Activated T-helper 1 cell treated with anti-CD3 and anti-CD28 coated beads, Interleukin-2, amount 50 U/mL, for 16 hours (primary cell): ENCODE measurements at places on chromosomes 12 and 14.

- DNase-seq: no peak
Measured at GRCh38 chr14:73817020-73817655, 34.5 kb upstream of the PTGR2 start.

GRCh38 chr12:56151672-56152131 lies 685 bp upstream of the MYL6B start:
- DNase-seq: peak; percentile 34

DNA sequence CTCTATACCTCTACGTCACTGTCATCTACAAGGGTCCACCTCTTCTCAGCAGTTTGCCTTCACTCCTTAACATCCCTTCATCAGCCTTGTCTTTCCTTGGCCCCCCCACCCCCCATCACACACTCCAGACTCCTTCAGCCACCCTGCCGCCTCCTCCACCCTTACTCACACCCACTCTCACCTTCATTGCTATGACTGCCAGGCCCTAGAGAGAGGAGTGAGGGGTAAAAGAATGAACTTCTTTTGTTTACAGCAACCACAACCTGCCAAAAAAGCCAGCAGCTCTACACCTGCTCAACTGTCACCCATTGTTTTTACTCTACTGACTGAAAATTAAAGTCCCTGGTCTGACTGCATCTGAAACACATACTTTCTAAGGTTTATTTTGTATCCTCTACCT lies 112.8 kb downstream of the DUSP6 start:
- DNase-seq: no peak

DNA sequence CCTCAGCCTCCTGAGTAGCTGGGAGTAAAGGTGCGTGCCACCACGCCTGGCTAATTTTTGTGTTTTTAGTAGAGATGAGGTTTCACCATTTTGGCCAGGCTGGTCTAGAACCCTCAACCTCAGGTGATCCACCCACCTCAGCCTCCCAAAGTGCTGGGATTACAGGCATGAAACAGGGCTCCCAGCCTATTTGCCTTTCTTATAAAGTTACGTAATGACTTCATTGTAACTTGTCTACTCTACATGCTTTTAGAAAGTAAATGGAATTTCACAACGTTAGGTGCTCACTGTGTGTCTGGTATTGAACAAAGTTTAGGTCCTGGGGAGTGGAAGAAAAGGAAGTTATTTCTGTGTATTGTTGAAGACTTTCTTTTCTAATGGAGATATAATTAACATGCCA lies 12.5 kb downstream of the CFAP251 start:
- no peak for DNase-seq

DNA sequence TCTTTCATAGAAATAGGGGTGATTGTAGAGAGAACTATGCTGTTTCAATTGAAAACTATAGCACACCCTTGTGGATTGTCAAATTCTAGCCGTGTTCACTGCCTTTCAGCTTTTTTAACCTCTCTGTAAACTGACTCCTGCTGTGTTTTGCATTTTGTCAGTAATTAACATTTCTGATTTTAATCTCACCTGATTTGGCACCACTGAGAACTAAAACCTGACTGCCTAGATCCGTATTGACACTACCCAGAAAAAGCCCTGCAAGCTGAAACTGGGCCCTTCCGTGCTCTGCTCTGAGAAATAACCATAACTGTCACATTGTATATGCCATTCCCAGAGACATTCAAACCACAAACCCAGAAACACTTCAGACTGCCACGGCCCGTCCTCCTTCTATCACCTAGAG lies 26.6 kb upstream of the ETV6 start:
- DNase-seq: no peak

- no peak for DNase-seq
Measured at GRCh38 chr14:58749066-58749669, 111.4 kb downstream of the DACT1 start.

DNA sequence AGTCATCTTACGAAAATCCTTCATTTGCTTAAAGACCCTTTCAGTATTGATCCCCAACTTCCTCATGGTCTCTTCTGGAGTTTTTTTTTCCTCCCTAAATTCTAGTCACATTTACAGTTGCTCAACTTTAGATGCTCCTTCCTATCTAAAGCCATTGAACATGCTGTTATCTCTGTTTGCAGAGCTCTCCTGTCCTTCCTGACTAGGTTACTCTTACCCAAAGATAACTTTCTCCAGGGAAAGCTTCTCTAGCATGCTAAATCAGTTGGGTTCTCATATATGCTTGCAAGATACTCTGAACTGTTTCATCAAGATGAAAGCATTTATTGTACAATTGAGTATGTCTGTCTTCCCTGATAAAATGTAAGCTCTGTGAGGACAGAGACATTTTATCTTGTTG lies 1.8 kb upstream of the RAB21 start:
- DNase-seq: no peak

DNA sequence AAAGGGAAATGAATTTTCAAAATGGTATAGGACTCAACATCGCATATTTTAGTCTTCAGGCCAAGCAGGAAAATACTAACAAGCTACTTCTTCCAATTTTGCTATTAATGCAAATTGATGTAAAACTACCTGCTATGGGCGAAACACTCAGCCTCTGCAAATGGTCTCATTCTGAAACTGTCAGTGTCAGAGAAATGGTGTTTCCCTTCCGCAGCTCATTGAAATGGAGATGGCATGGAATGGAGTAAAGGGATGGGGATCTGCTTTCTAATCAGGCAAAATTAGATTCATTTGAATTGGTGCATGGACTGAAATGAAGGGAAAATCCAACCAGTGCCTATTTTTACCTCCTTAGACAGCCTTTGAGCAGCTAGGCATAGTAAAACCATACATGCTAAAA lies 80.4 kb upstream of the EEA1 start:
- no peak for DNase-seq

DNA sequence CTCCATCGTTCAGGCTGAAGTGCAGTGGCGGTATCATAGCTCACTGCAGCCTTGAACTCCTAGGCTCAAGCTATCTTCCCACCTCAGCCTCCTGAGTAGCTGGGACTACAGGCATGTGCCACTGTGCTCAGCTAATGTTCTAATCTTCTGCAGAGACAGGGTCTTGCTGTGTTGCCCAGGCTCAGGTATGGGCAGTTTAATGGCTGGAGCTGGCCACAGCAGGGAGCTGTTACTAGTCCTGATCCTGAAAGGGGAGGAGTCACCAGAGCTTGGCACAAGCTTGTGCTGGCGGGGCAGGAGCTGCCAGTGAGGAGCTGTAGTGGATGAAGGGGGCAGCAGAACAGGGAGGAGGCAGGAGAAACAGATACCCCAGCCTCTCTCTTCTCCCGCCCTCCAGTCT lies 10.6 kb downstream of the TMEM120B start:
- no peak for DNase-seq

DNA sequence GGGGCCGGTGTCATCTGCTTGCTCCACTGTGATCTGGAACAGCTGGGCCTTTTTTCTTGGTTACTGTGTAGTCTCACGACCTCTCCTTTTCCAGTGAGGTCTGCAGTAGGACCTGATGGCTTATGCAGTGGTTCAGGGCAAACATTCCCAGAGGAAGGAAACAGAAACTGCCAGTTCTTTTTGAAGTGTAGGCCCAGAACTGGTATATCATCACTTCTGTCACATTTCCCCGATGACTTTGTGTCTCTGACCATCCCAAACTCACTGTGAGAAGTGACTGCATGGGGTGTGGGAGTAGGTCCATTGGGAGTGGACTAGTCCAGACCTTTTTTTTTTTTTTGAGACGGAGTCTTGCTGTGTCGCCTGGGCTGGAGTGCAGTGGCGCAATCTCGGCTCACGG lies 38.4 kb downstream of the RCOR1 start:
- no peak for DNase-seq

GRCh38 chr12:89153341-89153740 lies 199.0 kb downstream of the DUSP6 start:
- no peak for DNase-seq

- DNase-seq: peak; percentile 78
Measured at GRCh38 chr14:105491366-105491973, 424 bp downstream of the TEDC1 start.

- DNase-seq: no peak
Measured at GRCh38 chr12:107992870-107993451, 136.1 kb upstream of the WSCD2 start.

DNA sequence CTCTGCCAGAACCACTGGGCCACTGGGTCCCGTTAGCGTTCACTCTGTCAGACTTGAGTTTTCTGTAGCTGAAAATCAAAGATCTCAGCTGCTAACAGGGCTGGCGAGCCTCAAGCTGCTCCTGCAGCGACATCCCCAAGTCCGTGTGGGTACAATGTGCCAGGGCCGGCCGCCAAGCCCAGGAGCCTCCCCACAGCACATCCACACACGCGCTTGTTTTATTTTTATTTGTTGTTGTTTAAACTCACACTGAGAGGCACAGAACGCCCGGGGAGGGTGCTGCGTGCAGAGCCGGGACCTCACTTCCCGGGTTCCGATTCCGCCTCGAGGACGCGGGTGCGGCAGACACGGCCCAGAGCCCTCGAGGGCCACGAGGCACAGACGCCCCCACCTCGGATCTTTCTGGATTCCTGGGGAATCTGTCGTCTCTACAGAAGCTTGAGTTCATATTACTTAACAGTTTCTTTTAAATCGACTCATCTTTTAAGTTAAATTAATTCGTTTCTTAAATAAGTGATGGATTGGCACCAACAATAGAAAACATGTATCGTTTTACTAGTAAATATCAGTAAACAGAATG lies 9.3 kb downstream of the GALNT9 start:
- DNase-seq: no peak

- DNase-seq: no peak
Measured at GRCh38 chr12:47973870-47974269, 10.5 kb downstream of the TMEM106C start.

- no peak for DNase-seq
Measured at GRCh38 chr12:38555620-38556591, 239.3 kb downstream of the ALG10B start.

- no peak for DNase-seq
Measured at GRCh38 chr14:103112400-103113243, 10.6 kb upstream of the TNFAIP2 start.

- no peak for DNase-seq
Measured at GRCh38 chr12:65823513-65824375, 539 bp upstream of the HMGA2 start.

DNA sequence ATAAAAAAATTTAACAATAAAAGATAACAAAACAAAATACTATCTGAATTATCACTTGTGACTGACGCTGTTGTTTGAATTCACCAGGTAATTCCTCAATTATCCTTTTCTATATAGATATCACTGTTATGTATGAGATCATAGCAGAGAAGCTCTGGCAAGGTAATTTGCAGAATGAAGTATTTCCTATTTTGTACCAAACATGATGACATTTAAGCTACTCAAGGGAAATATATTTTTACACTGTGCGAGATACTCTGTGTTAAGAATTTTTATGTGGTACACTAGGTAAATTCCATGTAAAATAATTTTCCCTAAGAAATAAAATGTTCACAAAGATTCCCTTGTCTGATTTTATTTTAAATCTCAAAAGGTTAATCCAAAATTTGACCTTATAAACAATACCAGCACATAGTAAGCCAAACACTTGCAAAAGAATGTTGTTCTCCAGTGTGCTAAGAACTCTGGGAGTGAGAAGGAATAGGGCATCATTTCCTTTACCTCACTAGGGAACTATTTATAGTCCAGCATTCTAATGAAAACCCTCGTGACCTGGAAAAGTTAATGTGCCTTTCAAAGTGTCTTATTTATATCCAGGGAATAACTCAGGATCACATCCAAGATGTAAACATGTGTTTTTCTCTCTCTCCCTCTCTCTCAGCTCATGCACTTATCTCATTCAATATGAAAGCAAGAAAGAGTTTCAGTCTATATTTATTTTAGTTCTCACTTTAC lies 115.2 kb upstream of the RAP1B start:
- DNase-seq: no peak

DNA sequence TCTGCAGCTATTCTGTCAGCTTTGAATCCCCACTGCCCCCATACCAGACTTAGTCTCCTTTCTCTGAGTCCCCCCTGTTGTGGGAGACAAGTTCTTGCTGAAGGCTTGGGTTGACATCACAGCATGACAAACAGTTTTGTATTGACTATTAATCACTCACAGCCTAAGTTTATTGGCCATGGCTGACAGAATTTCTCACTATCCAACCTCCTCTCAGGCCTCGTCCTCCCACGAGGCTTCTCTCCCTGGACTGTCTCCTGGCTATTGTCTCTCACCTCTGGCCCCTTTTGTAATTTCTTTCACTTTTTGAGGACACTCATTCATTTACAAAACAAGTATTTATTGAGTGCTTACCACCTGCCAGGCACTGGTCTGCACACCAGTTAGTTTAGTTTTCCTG lies 35.2 kb upstream of the DCD start:
- DNase-seq: no peak

- DNase-seq: no peak
Measured at GRCh38 chr12:5014269-5014668, 29.4 kb upstream of the KCNA5 start.

DNA sequence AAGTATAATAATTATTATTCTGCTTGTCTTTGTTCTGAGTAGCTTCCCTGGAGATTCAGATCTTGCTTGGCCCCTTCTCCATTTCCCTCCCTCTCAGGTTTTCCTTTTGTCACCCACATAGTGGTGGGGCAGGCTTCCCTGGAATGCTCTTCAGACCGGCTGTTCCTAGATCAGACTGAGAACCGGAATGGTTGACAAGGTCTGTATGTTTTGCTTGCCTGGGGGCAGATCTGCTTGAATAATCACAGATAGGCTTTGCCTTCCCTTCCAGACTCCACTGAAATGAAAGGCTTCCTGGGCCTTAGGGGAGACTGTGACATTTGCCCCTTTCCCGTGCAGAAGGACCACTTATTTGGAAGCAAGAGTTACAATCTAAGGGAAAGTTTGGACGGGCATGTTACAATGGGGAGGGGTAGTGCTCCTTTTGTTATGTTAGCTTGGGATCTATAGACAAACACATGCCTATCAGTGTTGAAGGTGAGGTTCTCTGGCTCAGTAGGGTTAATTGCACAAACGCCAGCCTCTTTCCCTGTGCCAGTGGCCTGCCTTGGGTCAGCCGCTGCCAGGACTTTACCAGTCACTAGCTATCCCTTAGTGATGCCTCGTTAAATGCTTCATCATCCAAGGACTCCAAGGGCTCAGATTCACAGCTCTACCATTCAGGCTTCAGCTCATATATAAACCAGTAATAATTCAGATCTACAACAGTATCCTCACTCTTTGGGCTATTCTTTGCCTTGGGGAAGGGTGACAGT lies 178.6 kb downstream of the SNAPC1 start:
- no peak for DNase-seq

- DNase-seq: no peak
Measured at GRCh38 chr12:59119676-59120075, 199.4 kb upstream of the LRIG3 start.

DNA sequence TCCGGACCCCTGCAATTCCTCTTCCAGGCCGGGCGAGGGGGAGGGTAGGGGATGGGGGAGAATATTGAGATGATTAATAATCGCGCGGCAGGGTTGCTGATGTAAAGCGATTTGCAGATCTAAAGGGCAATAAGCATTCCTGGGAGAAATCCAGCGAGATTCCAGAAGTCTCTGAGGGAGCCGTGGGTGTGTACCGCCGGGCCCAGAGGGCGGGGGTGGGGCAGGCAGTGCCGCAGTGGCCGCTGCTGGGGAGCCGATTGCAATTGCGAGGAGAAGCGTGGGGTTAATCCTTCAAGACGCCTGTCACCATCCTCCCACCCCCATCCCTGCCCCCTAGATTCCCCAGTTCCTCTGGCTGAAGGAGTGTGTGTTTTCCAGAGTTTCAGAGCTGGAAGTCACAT lies 16.4 kb downstream of the FOS start:
- DNase-seq: no peak
